ENCODE measurements at places on chromosomes 2 and 18.

DNA sequence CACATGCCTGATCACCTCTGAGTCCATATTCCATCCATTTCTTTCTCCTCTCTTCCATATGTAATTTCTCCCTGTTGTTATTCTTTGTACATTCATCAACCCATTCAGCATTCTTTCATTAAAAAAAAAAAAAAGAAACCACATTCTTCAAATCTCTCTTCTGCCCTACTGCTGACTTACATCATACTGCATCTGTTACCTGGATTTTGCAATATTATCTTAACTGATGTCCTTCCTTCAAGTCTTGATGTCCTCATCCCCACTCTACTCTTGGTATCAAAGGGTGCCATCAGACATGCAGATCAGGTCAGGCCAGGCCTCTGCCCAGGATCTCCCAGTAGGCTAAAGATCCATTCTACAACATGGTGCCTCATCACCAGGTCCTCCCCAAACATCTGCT lies 90.6 kb downstream of the SGPP2 start:
- no peak for DNase-seq

GRCh38 chr18:74895686-74896085 lies 298.0 kb downstream of the ZNF407 start:
- no peak for DNase-seq

- DNase-seq, result no peak
Observed at GRCh38 chr2:32652555-32653209, 24.8 kb downstream of the TTC27 start.

- no peak for DNase-seq
Observed at GRCh38 chr2:5231287-5231686, 460.9 kb upstream of the SOX11 start.

DNA sequence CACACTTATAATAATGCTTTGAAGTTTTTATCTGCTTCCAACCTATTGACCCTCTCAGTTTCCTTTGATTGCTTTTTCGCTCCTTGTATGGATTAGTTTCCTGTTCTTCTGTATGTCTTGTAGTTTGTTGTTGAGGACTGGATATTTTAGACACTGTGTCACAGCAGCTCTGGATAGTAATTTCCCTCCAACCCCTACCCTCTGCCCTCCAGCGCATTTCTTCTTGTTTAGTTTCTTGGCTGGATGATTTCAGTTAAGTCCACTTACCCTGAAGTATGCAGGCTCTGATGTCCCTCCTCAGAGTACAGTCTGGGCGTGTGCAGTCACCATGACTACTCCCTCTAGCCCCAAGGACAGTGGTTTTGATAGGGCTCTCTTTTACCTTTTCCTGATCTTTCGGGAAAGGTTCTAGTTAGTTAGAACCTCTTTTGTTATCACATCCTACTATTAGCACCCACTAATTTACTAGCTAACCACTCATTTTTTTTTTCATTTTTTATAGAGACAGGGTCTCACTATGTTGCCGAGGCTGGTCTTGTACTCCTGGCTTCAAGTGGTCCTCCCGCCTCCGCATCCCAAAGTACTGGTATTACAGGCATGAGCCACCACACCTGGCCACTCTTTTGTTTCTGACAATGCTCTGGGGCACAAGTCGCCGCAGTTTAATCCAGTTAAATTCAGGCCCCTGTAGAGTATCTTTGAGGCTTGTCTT lies 16.3 kb upstream of the LYG1 start:
- no peak for DNase-seq

DNA sequence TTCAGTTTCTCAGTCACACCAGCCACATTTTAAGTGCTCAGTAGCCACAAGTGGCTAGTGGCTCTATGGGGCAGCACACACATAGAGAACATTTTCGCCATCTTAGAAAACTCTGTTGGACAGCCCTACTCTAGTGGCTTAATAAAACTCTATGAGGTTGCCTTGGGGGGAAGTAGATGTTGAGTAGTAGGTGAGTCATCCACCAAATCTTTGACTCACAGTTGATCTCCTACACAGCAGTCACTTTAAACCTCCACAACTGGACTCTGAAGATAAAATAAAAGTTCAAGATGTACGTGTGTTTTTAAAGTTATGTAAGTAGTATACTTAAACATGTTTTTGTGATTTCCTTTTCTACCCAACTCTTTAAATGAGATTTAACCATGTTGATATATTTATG lies 379.0 kb downstream of the SETBP1 start:
- DNase-seq, result no peak

DNA sequence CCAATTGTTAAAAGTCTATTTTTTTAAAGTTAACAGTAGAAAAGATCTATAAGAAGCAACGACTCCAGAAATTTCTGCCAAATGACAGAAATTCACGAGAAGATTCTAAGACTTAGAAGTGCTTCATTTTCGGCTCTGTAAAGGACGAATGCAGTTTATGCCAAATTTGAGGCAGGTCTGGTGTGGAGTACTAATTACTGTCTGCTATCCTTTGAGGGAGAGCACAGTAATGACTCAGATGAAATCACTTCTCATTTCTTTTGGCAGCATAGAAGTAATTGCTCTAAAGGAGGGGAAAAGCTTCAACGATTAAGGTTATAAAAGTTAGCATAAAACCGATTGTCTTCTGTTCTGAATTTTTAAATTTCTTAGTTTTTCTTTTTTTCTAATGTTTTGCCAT lies 11.4 kb downstream of the G6PC2 start:
- DNase-seq, result no peak

DNA sequence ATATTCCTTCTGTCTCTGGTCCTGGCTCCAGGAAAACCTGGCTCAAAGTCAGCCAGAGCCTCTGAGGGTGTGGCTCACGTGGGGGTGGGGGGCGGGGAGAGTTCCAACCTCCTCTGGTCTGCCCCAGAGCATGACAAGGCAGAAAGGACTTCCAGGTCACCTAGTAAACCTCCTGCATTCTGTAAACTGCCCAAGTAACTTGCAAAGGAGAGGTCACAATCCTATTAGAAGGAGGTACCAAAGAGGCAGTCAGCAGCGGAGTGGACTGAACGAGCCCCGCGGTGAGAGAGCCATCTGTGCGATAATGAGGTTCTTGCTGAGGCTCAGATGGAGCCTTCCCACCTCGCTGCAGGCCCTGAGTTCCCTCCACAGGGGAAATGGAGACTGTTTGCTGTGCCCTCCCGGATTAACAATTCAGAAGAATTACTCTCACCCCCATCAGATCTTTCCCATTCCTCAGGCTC lies 58.9 kb upstream of the GATA6 start:
- DNase-seq, result no peak

- no peak for DNase-seq
Observed at GRCh38 chr2:190420801-190421200, 12.6 kb downstream of the MFSD6 start.

DNA sequence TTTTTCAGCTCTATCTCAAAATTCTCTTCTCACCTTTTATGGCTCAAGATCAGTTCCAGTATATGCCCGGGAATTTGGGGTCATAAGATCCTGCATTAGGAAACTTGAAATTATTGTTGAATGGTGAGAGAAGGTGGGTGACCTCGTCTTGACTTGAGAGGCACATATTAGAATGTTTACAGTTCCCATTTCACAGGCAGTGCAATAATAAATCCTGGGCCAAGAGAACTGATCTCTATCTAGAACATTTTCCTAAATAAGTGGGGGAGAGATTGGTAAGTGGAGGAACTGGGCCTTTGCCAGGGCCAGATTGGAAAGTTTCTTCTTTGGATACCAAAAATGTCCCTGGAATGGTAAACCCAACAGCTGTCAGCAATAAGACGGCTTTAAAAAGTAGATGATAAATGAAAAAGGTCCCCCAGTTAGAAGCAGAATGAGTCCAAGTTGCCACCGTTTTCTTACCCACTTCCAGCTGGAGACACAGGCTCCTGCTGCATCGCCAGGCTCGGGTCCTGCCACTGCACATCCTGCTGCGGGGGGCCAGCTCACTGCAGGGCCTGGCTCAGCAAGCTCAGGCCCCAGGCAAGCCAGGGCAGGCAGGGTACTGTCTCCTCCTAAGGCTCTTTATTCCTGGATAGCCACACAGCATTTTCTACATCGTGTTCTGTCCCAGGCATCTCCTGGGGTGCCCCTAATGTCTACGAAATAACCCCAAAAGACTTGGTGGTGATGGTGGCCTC lies 126.4 kb upstream of the EPAS1 start:
- DNase-seq, result no peak
